ENCODE measurements at places on chromosomes 11 and 22.

DNA sequence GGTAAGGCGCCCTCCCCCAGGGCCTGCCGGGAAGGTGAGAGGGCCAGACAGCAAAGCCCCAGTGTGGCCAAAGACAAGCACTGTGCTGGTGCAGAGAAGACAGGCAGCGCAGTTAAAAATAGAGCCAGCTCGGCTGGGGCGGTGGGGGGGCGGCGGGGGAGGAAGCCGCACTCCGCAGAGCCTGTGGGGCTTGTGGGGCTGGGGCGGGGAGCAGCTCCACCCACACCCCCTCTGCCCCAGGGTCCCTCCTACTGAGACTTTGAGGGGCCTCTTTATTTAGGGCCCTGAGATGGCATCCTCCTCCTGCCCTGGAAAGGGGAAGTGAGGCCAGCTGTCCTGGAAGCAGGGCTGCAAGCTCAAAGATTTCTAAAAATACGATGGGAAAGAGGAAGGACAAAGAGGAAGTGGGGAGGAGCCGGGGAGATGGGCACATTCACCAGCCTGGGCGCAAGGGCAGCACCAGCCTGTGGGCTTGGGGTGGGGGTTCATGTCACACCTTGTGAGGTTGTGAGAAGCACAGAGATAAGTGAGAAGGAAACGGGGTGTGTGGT is 2.6 kb downstream of the CYTH4 start:
- DNase-seq = no peak

DNA sequence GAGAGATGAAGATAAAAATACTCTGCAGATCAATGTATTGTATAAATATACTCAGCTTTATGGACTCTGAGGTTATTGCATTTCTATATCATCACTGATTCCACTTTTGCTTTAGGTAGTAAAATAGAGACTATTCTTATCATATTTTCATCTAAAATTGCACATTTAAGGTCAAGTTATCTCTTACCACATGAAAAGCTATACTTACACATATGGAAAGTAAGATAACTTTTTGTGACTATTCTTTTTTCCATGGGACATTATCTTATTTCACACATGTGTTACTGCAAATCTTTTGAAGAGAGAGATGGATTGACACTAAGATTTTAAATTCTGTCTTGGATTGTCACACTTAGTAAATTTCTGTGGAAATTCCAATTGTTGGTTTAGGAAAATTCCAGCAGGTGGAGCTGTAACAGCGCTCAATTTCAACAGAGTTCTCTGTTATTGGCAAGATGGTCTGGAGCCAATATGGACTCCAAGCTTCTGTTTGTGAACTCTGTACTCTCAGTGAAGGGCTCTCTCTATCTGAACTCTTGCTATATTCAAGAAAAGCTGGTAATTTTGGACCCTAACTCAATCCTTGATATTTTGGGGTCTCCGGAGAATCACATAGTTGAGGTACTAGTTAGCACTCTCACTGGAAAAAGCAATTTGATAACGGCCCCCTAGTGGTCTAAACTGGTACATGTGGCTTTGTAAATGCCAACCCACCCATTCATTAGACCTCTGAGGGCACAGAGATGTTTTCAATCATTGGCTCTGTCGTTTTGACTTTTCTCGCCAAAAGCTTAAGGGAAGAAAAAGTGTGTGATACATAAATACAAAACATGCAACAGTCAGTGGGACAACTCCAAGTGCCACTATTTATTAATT is 429.7 kb downstream of the ETS1 start:
- DNase-seq = peak; percentile 27

GRCh38 chr11:116881143-116881542 is 43.7 kb upstream of the APOA1 start:
- no peak for DNase-seq

DNA sequence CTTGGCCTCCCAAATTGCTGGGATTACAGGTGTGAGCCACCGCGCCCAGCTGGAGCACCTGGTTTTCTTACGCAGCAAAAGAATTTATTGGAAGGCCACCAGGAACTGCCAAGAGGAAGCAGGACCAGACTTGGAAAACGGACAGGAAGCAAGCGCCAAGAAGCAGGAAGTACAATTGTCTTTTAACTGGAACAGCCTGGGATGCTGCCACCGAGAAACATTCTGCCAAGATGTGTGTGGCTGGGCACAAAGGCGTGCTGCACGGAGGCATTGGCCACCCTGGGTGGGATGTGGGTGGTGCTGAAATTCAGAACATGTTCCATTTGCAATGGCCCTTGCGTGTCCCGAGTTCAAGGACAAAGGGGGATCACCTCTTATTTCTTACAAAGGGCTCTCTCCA is 15.4 kb downstream of the SLC3A2 start:
- no peak for DNase-seq

- DNase-seq = no peak
These were observed 4.6 kb downstream of the CARD10 start for GRCh38 chr22:37514526-37515051.

DNA sequence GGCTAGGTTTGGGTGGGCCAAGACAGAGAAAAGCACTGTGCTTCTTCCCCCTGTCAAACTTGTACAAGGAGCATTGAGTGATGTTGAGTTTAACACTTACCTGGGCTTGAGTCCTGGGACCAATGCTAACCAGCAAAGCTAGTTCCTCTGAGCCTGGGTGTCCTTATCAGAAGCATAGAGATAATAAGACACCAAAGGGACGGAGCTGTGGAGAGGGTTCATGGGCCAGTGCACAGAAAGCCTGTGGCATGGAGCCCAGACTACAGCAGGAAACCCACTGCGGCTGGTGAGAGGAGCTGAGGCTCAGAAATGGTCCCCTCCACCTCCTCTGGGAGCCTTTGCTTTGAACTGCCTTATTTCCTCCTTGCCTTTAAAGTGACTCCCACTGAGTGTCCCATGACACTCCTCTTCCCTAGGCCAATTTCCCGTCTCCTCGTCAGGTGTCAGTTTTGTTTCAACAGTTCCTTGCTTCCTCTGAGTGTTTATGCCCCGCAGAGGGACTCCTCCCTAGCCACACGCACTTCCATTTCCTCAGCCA is 9.4 kb downstream of the SLCO2B1 start:
- DNase-seq = no peak

- no peak for DNase-seq
These were observed 2.4 kb upstream of the OR8G1 start for GRCh38 chr11:124238512-124238911.

GRCh38 chr11:69052343-69053168 is 3.8 kb downstream of the TPCN2 start:
- no peak for DNase-seq

GRCh38 chr22:36455571-36456463 is 25.6 kb downstream of the TXN2 start:
- no peak for DNase-seq

DNA sequence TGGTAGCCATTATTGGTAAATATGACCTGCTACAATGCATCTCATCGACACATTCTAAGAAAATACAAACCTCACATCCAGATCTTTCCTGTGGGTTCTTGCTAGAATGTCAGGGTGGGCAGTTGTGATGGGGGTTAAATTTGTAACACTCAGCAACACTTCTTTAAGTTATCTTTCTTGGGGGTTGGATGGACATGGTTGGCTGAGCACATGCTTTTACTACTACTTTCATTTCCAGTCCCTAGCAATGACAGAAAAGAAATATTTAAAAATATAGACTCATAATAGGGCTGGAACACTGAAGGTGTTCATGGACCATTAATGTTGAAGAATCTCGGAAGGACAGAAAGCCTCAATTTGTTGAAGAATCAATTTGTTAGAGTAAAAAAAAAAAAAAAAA is 57.6 kb downstream of the APOL3 start:
- DNase-seq = no peak

GRCh38 chr11:14094481-14095037 is 132.0 kb downstream of the SPON1 start:
- no peak for DNase-seq

DNA sequence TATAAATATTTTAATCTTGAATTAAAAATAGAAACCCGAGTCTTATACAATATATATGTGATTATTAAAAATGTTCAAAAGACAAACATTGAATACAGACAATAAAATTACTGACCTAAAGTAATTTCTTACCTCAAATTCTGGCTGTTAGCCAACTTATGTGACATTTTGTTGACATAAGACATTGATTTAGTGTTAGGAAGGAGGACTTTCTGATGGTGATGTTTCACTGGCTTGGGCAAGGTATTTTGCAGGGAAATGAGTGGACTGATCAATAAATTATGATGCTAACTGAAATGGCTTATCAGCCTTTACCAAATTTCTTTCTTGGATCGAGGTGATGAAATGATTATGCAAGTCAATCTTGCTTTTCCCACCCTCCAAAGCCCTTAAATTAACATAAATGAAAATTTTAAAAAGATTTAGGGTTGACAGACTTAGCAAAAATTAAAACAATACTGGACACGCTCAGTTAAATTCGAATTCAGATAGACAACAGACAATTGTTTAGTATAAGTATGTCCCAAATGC is 33.2 kb upstream of the FZD4 start:
- DNase-seq = no peak

DNA sequence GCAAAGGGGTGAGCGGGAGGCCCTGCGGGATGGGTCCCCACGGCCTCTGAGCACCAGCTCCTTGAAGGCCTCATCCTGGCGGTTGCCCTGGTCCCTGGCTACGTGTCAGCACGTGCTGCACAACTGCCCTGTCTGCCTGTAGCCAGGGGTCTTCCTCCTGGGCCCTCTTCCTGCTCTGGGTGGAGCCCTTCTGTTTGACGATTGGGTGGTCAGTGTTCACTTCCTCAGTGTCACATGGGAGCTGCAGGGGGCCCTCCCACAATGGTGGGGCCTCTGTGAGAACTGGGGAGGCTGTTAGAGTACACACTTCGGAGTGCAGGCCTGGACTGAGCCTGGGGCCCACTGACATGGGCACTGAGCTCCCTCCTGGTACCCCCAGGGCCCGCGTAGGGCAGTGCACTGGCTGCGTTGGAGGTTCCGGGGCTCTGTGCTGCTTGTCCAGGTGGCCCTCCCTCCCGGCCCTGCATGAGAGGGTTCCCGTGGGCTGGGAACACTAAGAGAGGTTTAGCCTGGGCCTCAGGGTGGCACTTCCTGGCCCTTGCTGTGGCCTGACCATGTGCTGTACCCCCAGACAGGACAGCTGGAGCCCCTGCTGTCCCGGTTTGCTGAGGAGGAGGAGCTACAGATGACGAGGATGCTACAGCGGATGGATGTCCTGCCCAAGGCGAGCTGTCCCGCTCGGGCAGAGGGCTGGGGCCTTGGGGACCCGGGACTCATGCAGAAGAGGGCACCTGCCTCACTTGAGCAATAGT is 13.8 kb downstream of the DGCR6L start:
- no peak for DNase-seq

GRCh38 chr11:73318501-73319011 is 10.5 kb downstream of the ARHGEF17 start:
- DNase-seq = no peak

DNA sequence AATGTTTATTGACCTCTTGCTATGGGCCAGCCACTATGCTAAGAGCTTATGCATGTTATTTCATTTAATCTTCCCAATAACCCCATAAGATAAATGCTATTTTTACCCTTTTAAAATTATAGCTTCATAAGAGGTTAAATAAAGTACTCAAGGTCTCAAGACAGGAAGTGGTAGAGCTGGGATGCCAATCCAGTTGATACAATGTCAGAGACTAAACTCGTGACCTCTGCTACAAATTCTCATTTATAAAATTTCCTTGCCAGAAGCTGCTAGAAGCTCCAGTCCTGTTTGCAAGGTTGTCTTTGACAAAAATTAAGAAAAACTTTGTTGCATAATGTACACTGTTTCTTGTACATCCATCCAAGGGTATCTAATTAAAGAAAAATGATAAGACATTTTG is 265.9 kb upstream of the MPPED2 start:
- no peak for DNase-seq

- no peak for DNase-seq
These were observed 886.3 kb upstream of the RAG2 start for GRCh38 chr11:37484298-37484697.

DNA sequence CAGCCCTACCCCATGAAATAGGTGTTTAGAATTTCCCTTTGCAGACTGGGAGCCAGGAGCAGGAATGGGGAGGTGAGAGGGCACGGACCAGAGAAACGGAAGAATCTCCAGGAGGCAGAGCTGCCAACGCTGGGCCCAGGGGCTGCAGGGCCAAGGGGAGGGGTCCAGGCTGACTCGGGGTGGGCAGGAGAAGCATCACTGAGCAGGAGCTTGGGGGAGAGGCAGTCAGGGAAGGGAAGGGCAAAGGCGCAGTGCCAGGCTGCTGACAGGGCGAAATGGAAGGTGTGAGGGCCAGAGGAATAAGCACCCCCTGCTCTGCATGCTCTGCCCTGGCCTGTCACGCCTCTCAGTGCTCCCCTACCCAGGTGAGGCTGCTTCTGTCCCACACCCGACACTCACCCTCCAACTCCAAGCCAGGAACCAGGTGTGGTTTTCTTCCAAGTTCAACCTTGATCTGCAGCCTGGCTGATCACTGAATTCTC is 14.5 kb downstream of the LRRC32 start:
- no peak for DNase-seq

DNA sequence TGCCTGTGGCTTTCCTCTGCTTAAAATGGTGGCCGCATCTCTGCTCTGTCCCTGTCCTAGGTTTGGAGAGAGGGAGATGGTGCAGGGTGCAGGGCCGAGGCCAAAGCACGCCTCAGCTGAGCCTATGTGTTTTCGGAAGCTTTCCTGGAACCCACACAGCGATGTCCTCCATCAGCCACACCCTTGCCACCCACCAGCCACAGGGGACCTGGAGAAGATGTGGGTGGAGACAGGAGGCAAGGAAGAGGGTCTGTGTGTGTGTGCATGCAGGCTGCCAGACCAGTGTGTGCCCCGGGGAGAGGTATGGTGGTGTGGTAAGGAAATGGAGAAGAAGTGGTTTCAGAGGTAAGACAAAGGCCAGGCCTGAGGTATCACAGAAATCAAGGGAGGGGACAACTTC is 155.7 kb downstream of the TBC1D22A start:
- no peak for DNase-seq

DNA sequence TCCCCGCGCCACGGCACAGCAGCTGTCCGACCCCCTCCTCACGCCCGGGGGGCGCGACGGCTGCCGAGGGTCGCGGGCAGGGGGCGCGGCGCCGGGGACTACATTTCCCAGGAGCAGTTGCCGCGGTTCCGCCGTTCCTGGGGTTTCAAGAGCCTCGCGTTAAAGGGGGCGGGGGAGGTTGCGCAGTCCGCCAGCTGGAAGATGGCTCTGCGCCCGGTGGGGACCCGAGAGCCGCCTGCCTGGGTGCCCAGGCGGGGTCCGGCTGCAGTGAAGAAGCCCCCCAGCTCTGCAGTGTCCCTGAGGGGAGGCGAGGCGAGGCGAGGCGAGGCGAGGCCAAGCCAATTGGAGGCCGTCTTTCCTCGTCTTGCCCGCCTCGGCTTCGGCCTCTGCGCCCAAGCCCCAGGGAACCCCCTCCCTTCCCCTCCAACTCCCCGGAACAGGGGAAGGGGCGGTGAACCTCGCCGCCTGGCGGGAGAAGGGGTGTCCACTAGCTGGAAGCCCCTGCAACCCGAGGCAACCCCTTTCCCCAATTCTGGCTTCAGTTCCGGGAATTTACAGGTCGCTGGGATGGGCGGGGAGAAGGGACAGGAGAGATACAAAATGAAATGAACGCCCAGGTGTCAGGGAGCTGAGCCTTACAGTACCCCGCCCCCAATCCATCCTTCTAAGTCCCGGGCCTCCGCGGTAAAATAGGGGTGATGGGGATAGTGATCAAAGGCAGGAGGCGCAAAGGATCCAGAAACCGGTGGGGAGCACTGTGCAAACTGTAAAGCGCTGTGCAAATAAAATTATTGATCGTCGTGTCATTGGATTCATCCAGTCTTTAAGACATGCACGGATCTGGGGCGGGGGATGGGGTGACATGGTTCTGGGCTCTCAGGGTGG is 5.2 kb upstream of the GCAT start:
- peak; percentile 44 for DNase-seq

All from substantia nigra (tissue), 51 donors.